Naive B cell (primary cell): ENCODE measurements at places on chromosomes 12 and 14. TPM values are rescaled to one million over a fixed set of nuclear protein-coding genes. Genes with fewer than 3 reads are reported as not detected.

Gene TESPA1
- 23.2 TPM for polyA plus RNA-seq

Gene RPS6KL1
- polyA plus RNA-seq, result not detected

Gene CLEC4E
- polyA plus RNA-seq, result not detected

Gene MLXIP
- polyA plus RNA-seq, result 14.5 TPM

Gene TEX52
- polyA plus RNA-seq, result not detected

Gene ENDOU
- not detected for polyA plus RNA-seq

Gene KSR2
- polyA plus RNA-seq, result not detected

Gene DLGAP5
- polyA plus RNA-seq, result not detected

Gene CLEC9A
- not detected for polyA plus RNA-seq

Gene SYCP3
- 0.75 TPM for polyA plus RNA-seq

Gene ERP27
- 3.7 TPM for polyA plus RNA-seq

- DNase-seq, result no peak
These were observed 444.6 kb downstream of the RAD51B start for GRCh38 chr14:68264260-68264569.

DNA sequence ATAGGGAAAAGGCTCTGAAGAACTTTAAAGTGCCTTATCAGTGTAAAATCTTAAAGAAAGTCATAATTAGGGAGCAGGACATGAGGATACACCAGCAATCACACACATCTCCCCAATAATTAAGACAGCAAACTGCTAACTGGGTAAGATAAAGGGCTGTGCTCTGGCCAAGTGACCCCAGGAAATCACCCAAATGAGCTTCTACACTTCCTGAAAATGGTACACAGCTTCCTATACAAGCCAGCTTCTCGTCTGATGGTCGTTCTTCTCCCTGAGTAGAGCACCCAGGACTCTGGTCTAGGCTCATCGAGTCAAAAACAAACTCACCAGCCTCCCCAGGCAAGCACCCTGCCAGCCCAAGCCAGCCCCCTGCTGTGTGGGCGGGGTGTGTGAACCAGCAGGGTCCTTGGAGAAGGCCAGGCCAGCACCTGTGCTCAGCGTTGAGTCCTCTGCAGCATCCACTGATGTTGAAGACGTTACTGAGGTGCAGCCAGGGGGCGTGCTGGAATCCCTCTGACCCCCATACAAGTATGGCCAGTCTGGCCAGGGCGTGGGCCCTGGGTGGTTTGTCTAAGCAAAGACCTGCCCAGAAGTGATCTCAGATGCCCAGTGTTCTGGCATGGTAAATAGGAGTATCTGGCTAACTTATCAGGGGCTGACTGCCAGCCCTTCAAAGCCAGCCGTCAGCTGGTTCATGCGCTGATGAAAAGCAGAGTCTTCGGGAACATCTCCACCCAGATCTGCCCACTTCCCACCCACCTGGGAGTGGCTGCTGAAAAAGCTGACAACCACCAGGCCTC lies 41.4 kb downstream of the ACTN1 start:
- DNase-seq, result no peak

DNA sequence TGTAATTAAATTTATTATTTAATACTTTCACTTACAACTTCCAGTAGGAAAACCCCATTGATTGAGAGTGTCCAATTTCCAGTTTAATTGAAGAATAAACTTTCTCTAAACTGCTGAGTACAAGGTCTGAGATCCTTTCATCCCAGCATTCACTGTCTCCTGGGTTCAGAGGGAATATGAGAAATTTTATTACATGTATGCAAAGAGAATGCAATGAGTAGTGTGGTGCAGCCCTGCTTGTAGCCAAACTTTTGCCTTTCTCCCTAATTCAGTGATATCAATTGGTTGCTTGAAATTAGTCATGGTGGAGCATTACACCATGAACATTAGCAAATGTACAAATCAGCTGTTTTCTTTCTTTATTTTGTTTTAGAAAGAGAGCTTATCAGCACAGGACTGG lies 780.6 kb upstream of the MDGA2 start:
- no peak for DNase-seq

DNA sequence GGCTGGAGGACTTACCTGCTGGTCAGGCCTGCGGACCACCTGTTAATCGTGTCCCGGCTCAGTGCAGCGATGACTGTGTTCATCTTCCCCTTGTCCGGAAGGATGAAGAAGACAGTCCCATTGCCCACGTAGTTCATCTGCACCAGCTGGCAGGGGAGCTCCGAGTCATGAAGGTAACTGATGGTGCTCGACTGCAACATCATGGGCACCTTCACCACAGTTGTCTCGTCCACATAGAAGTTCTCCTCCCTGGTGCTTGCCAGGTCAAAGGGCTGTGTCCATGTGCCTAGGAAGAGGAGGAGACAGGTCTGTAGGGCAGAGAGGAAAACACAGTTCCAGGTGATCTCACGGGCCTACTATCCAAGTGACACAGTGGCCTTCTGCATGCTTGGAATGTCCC lies 13.4 kb downstream of the SERPINA6 start:
- DNase-seq, result no peak

GRCh38 chr14:25753130-25753529 lies 703.2 kb upstream of the STXBP6 start:
- DNase-seq, result no peak

- no peak for DNase-seq
These were observed 27.7 kb downstream of the CCDC85C start for GRCh38 chr14:99576304-99576703.

DNA sequence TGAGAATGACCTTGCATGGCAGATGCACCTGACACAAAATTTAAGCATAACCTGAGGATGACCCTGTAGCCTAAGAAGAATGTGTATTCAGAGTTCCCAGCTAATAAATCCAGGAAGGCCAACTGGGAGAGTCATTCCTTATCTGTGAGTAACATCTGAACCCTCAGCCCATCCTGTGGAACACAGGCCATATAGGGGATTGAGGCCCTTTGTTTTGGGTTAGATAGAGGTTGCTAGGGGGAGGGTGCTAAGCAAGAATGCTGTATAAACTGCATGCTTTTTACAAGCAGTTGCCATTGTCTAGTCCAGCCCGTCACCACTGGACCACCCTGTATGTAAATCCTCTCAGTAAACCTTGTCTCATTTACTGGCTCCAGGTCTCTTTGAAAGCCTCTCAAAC lies 77.0 kb downstream of the BICD1 start:
- DNase-seq, result no peak

- no peak for DNase-seq
These were observed 166.7 kb upstream of the SYT1 start for GRCh38 chr12:78697817-78698415.

DNA sequence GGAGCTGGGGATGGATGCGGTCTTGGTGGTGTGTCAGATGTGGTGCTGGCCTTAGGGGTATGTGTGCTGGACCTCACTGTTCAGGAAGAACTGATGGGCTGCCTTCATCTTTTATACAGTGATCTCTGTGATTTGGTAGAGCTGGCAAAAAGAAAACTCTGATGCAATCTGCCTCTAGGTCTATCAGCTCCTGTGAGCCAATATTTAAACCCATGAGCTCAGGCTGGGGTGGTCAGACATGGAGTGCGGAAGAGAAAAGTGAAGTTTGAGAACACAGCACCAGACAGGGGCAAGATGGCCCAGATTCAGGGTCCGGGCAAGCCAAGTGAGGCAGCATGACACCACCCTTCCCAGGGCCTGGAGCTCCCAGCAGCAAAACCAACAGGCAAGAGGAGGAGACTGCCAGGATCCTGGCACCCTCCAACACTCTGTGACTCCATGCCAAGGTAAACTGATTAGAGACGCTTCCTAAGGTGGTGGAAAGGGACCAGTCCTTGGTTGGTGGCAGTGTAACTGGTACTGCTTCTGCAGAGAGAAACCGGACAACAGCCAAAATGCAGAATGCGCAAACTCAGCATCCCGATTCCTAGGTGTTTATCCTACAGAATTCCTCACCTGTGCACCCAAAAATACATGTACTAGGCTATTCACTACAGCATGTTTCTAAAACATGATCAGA lies 82.3 kb downstream of the CHGA start:
- DNase-seq, result no peak

- no peak for DNase-seq
These were observed 72.6 kb upstream of the NCOR2 start for GRCh38 chr12:124640056-124640455.

- DNase-seq, result no peak
These were observed 81.2 kb upstream of the RAP1B start for GRCh38 chr12:68529466-68529865.

- no peak for DNase-seq
These were observed 63.4 kb upstream of the PTGR2 start for GRCh38 chr14:73788317-73788598.

DNA sequence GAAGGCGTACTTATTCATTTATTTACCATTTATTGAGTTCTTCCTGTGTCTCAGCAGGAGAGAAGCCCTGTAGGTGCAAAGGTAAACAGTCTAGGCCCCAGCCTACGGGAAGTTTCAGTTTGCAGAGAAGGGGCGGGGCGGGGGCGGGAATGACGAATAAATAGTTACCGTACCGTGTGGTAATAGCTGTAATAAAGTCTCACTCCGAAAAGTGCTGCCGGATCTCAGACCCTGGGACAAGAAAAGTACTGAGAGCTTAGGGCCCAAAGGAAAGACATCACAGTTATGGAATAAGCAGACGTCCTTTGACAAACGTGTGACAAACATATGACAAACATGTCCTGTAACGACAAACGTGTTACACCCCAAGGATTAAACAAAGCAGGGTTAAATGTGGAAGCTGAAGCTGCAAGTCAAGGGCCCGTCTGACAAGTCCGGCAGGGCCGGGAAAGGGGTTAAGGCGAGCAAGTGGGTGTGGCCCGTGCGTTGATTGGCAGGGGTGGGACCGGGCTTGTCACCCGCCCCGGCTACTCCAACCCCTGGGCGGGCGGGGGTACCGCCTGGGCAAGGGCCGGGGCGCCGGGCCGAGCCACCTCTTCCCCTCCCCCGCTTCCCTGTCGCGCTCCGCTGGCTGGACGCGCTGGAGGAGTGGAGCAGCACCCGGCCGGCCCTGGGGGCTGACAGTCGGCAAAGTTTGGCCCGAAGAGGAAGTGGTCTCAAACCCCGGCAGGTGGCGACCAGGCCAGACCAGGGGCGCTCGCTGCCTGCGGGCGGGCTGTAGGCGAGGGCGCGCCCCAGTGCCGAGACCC lies at the start of gene LRP10:
TSS of gene LRP10 (plus strand) at position 517 of the 809 bp plus-strand sequence. CDS start 564 bp downstream, outside the sequence.
- DNase-seq, result peak; percentile 85

GRCh38 chr12:70543444-70543843 lies 93.8 kb downstream of the PTPRB start:
- no peak for DNase-seq

- no peak for DNase-seq
These were observed 17.6 kb upstream of the EID3 start for GRCh38 chr12:104285740-104286515.

DNA sequence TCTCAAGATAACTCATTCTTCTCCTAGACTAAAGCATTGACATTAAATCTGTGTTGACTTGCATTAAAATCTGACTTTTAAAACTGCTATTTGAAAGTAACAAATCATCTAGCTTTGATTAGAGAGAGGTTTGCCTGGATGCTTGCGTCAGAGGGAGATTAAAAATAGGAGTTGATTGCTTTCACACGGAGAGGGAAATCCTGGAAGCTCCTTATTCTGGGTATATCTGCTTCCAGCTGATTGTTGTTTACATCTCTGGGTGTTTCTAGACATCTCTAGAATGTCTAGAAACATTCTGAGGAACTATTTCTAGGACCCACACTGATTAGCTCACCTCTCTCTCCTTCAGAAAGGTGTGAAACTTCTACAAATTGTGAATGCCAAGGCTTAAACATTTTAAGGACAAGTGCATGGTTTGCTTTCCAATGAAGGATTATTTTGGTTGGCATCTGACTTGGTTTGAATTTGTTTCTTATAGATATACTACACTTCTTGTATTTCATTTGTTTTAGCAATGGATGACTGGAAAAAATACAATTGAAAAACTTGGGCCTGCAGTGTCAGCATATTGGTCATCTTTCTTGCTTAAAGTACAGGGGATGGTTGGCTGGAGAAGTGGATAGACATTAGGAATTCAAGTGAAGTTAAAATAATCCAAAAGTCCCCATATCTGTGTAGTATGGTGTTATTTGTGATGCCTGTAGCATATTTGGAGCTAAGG lies 2.1 kb downstream of the DIP2B start:
- no peak for DNase-seq

- no peak for DNase-seq
These were observed 354.3 kb downstream of the CEP128 start for GRCh38 chr14:80587096-80587724.

- no peak for DNase-seq
These were observed 6.5 kb downstream of the OLR1 start for GRCh38 chr12:10165421-10165820.

DNA sequence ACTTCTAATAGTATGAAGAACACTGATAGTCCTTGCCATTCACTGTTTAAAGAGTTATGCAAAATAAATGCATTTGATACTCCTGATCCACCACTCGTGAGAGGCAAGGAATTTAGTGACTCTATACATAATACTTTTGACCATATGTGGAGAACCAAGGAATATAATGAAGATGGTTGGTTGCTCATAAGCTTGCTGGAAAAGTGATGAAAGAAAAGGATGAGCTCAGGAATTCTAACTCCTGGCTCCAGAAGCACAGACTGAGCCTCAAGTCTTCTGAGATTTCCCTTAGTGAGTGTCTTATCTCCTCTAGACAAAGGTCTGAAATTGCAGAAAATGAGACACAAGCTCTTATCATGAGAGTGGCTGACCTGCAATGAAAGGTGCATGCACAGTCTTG lies 57.1 kb upstream of the KRAS start:
- DNase-seq, result no peak

DNA sequence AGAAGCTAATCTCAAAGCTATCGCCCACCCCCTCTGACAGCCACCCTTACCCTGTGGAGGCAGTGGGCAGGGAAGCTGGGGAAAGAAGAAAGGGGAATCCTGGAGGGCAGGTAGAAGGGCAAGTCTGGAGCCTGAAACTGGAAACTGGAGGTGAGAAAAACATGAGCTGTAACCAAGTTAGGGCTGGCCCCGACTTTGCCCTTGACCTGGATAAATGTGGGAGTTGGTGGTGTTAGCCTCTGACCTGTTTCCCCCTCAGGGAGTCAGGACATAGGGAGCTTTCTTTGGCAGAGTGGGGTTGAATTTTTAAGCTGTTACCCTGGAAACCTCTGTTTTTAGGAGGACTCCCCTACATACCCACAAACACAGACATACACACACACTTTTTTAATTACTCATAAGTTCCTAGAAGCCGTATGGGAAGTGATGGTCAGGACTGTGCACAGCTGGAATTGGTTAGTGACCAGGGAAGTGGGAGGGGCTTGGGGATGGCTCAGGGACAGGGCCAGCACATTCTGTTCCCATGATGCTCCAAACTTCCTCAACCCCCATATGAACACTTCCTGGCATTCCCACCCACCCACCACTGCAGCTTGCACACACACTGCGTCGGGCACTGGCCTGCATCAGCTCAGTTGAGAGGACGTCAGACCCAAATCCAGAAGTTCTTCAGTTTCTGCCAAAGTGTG lies 5.0 kb upstream of the MMP19 start:
- no peak for DNase-seq

- DNase-seq, result no peak
These were observed 205.9 kb downstream of the STXBP6 start for GRCh38 chr14:24844011-24844410.

DNA sequence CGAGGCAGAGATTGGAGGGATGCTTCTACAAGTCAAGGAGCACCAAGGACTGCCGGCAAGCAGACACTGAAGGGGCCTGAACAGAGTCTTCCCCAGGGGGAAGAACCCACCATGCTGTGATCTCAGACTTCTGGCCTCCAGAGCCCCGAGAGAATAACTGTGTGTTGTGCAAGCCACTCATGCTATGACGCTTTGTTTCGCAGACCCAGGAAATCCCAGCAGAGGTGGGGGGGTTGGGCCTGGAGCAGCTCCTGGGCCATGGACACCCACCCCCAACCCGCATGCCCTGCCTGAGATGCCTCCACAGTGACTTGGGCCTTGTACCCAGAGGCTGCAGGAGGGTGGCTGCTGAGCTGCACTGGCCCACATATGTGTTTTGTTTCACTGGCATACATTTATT lies 31.2 kb downstream of the ARL6IP4 start:
- DNase-seq, result no peak
